ENCODE measurements at places on chromosomes 7 and 10.

DNA sequence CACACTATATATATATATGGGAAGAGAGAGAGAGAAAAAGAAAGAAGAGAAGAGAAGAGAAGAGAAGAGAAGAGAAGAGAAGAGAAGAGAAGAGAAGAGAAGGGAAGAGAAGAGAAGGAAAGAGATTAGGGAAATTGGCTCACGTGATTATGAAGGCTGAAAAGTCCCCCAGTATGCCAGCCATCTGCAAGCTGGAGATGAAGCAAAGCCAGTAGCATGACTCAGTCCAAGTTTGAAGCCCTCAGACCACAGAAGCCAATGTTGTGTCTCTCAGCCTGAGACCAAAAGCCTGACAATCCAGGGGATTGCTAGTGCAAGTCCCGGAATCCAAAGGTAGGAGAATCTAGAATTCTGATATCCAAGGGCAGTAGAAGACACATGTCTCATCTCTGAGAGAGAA lies 206.3 kb upstream of the PRSS1 start:
- no peak for DNase-seq

GRCh38 chr10:28975891-28976531 lies 298.7 kb downstream of the BAMBI start:
- peak; percentile 83 for DNase-seq

DNA sequence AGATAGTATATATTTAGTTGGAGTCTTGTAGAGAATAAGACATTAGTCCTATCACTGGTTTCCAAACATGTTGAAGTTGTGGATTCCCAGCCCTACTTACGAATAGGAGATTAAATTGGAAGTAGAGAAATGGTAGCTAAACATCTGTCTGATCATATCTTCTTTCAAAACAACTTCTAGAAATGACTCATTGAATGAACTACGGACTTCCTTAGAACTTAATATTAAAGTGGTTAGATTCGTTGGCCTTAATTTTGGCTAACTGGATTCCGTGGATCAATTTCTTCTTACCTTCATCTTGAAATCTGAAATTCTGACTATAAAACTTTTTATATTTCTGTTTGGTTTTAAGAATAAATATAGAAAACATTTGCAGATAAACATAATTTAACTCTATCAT lies 3.4 kb downstream of the PHF14 start:
- no peak for DNase-seq

- DNase-seq: no peak
Measured at GRCh38 chr7:19623676-19624075, 85.2 kb downstream of the POLR1F start.

GRCh38 chr7:135317676-135318325 lies 84.2 kb downstream of the STRA8 start:
- no peak for DNase-seq

Measured in NCI-H1436 treated with DMSO at 0.1 percent for 48 hours (cell line).